Cerebellar cortex (tissue), 1 donor: ENCODE measurements at places on chromosomes 3 and 15.

- DNase-seq = no peak
These were observed 8.8 kb downstream of the SYNM start for GRCh38 chr15:99113547-99114271.

GRCh38 chr3:46356909-46357308 lies 3.0 kb downstream of the CCR2 start:
- DNase-seq = no peak

GRCh38 chr3:62678841-62679240 lies 196.4 kb downstream of the CADPS start:
- DNase-seq = no peak

DNA sequence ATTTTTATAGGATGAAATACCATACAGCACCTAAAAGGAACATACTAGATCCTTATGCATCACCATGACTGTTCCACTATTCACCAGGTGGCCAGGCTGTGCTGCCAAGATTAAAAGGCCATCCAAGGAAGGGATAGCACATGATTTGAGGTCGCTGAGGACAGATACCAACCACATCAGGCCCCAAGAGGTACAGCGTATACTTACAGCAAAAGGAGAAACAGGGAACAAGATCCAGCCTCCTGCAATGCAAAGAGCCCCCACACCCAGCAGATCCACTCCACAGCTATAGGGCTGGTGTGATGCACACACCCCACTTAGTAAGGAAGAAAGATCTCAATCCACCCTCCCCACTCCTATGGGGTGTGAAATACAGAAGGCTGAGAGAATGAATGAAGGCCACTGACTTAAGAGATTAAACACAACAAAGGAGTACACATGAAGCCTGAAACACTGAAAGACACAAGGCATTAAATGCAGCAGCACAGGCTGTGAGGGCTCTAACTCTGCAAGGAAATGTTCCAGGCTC lies 32.0 kb upstream of the ZNF445 start:
- DNase-seq = peak; percentile 3

GRCh38 chr15:25690673-25691543 lies 172.2 kb downstream of the ATP10A start:
- no peak for DNase-seq

GRCh38 chr15:40857601-40858341 lies 13.9 kb downstream of the SPINT1 start:
- DNase-seq = peak; percentile 69

- no peak for DNase-seq
These were observed 41.7 kb upstream of the CAPN7 start for GRCh38 chr3:15164340-15164739.

- DNase-seq = no peak
These were observed 86.8 kb downstream of the MYO5A start for GRCh38 chr15:52441841-52442240.

- no peak for DNase-seq
These were observed 260.9 kb upstream of the CFAP20DC start for GRCh38 chr3:59310736-59311135.

GRCh38 chr3:153911116-153911515 lies 210.1 kb upstream of the ARHGEF26 start:
- no peak for DNase-seq

GRCh38 chr15:49888323-49888693 lies 230.7 kb downstream of the ATP8B4 start:
- no peak for DNase-seq

GRCh38 chr15:57406062-57406772 lies 29.9 kb downstream of the CGNL1 start:
- no peak for DNase-seq

- DNase-seq = no peak
These were observed 324.6 kb downstream of the MAGI1 start for GRCh38 chr3:65714134-65714533.

GRCh38 chr3:148344521-148344920 lies 353.2 kb upstream of the AGTR1 start:
- DNase-seq = no peak

GRCh38 chr15:75900577-75900976 lies 3.1 kb upstream of the FBXO22 start:
- DNase-seq = no peak

DNA sequence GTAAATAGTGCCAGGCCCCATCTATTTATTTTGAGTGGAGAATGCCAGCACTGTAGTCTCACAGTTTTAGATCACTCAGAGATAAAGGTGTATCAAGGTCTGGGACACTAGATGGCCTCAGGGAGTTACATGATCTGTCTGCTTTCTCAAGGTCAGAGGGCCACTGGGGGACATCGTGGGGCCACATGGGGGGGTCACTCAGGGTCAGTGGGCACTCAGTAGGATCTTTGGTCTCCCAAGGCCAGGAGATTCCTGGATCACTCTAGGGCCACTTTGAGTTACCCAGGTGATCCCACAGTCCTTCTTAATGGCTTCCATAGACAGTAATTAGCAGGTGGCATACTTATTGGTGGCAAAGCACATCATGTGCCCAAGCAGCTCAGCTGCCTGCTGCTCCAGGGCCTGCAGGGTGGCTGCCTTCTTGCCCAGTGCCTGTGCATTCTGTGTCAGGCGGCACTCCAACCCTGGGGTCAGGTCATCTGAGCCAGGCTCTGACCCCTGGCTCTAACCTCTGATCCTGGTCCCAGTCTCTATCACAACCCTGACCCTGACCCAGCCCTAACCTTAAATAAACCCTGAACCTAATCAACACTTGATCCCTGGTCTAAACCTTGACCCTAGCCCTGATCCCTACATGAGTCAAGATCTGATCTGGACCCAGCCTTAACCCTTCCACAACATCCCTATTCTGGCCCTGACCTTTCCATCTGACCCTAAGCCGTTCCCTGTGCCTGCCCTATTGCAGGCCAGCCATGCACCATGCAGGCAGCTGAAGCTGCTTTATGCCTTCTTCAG lies 1.8 kb upstream of the LAMB2 start:
- DNase-seq = no peak

DNA sequence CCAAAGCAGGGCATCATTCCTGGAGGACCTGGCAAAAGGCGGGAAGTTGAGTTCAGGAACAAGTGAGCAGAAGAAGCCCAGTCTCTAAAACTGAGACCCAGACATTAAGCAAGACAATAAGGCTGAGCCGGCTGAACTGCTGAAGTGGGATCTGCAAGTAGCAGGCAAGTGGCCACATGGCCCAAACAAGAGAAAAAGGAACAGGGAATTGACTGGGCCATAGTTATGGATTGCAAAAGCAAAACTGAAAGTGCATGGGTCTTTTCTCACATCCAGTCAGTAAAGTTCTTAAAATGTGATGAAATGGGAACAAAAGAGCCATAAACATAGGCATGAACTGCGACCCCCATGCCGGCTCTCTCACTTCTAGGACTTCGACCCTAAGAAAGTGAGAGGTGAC lies 101.2 kb downstream of the SCN11A start:
- no peak for DNase-seq

DNA sequence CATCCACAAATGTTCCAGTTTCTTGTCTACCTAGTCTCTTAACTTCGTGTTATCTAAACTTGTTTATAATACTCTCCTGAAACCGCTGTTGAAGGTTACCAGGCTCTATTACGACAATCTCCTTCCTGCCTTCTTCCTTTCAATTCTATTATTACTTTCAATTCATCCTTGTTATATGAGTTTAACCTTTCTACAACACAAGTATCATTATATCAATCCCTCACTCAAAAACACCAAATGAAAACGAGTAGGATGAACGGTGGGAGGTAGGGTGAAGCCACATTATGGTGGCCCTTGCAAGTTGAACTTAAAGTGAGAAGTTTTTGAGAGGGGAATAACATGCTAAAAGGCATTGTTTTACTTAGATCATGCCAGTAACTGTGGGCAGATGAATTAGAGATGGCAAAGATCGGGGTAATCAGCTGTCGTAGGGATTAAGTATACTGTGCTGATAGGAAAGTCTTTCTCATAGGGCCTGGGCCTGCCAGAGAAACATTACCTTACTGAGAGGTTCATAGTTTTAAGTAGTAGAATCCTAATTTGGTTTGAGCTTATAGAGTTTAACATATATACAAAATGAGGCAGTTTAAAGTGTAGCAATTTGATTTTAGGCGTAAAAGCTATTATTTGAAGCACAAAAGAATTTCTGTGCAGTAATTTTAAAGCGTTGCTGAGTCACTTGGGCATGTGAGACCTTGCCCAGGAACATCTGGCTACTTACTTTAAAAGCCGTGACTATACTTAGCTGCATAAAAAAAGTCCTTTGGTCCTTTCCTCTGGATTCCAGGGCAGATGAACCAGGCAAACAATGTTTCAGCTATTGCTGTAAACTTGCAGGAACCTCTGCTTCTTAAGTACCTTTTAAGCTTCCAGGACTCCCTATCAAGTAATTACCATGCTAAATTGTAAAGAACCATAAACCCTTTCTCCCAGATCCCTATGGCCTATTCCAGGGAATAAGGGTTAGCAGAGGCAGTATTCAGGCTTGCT lies 3.3 kb upstream of the CEP97 start:
- peak; percentile 41 for DNase-seq

- DNase-seq = no peak
These were observed 80.6 kb upstream of the EIF1B start for GRCh38 chr3:40228792-40229350.

DNA sequence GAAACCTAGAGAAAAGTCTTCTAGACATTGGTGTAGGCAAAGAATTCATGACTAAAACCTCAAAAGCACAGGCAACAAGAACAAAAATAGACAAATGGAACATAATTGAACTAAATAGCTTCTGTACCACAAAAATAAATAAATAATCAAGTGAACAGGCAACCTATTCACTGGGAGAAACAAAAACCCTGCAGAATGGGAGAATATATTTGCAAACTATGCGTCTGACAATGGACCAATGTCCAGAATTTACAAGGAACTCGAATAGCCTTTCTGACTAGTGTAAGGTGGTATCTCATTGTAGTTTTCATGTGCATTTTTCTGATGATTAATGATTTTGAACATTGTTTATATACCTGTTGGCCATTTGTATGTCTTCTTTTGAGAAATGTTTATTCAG lies 37.0 kb upstream of the GCSAM start:
- no peak for DNase-seq

DNA sequence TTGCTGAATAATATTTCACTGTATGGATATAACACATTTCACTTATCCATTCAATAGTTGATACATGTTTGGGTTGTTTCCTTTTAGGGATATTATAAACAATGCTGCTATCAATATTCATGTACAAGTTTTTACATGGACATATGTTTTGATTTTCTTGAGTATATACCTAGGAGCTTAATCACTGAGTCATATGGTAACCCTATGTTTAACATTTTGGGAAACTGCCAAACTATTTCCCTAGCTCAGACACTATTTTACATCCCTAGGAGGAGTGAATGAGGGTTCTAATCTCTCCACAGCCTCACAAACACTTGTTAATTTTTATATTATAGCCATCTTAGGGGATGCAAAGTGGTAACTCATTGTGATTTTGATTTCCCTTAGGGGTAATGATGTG lies 66.0 kb downstream of the GPR156 start:
- no peak for DNase-seq

GRCh38 chr15:98941595-98942255 lies 65.9 kb downstream of the PGPEP1L start:
- DNase-seq = no peak

GRCh38 chr3:147507638-147508286 lies 98.6 kb downstream of the ZIC1 start:
- DNase-seq = no peak

DNA sequence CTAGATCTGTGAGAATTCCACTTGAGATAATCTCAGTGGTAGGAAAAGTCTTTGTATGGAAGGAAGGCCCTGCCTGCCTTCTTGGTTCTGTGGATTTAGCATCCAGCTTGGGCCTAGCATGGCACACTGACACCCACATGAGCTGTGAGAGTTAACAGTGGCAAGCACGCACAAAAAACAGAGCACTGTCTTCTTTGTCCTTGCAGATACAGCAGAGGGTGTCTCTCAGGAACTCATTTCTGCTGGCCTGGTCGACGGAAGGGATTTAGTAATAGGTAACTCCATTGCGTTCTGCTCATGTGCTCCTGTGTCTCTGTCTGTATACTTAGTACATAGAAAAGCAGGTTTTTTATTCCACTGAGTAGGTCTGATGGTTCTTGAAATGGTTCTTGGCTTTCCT lies 14.4 kb upstream of the SLC22A13 start:
- DNase-seq = no peak
